Choroid plexus epithelial cell (primary cell): ENCODE measurements at places on chromosomes 3 and 15.

GRCh38 chr15:72285927-72286516 lies 13.7 kb upstream of the PARP6 start:
- DNase-seq, result peak; percentile 44

DNA sequence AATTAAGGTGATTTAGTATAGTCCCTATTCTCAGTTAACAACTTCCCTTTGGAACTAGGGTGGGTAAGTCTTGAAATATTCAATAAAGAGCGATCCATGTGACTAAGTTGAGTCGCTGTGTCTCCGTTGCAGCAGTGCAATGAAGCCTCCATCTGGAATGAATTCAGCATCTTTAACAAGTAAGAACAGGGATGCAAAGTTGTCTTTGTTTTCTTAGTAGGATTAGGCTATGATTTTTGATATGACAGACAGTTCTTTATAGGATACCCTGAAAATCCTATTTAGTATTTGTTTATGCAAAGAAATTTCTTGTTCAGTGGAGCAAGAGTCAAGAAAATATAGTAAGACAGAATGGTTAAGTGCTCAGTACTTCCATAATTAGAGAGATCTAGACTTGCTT lies 52.7 kb downstream of the RBMS3 start:
- peak; percentile 35 for DNase-seq

DNA sequence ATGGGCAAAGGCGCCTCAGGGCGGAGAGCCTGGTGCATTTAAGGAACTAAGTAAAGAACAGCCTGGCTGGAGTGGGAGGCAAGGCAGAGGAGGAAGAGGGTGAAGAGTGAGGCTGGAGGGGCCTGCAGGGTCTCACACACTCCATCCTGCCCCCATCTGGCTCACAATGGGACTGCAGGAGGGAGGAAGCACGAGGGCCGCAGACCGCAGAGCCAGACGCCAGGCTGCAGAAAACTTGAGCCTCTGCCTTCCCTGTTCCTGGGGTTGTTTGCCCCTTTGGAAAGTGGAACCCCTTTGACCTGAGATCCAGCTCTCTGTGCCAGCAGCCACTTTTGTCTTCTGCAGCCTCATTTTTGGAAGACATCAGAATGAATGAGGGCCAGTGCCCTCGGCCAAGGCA lies 138.0 kb downstream of the SRGAP3 start:
- DNase-seq, result no peak

GRCh38 chr3:44208568-44208967 lies 33.1 kb upstream of the TOPAZ1 start:
- no peak for DNase-seq

DNA sequence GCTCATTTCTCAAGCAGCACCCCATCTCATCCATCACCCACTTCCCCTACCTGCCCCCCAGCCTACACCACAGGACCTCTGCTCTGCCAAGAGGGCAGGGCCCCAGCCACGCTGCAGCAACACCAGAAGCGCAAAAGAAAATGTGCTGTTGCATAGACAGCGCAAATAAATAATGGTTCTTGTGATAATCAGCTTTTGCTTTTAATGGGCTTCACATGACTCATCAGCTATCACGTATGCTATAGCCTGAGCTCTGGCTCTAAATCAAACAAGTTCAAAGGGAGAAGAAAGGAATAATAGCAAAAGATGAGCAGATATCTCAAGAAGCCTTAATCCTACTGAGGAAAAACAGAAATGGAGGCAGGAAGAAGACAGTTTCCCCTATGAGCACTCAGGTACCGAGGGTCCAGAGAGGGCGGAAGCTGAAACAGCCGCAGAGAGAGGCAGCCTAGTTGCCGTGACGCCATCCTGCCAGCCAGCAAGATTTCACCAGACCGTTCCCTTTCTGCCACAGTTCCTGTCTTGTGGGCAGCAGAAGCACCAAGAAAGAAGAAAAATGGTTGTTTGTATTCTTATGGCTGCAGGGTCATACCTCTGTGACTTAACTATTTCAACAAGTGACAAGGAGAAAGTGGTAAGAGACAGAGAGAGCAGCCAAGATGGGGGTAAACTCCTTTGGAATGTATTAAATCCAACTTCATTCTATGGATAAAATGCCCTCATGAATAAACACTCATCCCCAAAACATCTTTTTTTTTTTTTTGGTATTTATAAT lies 22.0 kb downstream of the RAB27A start:
- DNase-seq, result peak; percentile 52

DNA sequence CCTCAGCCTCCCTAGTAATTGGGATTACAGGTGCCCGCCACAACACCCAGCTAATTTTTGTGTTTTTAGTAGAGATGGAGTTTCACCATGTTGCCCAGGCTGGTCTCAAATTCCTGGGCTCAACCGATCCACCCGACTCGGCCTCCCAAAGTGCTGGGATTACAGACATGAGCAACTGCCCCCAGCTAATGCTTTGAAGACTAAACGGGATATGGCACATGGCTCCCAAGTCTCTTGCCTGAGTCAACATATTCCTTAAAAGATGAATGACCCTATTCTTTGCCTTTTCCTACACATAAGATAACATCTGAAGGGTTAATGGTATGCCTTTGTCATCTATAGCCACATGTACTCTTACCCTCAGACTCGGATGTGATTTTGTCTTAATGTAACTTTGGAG lies 38.4 kb upstream of the NEDD4 start:
- no peak for DNase-seq

GRCh38 chr3:48429317-48429959 lies 448 bp downstream of the PLXNB1 start:
- peak; percentile 17 for DNase-seq

DNA sequence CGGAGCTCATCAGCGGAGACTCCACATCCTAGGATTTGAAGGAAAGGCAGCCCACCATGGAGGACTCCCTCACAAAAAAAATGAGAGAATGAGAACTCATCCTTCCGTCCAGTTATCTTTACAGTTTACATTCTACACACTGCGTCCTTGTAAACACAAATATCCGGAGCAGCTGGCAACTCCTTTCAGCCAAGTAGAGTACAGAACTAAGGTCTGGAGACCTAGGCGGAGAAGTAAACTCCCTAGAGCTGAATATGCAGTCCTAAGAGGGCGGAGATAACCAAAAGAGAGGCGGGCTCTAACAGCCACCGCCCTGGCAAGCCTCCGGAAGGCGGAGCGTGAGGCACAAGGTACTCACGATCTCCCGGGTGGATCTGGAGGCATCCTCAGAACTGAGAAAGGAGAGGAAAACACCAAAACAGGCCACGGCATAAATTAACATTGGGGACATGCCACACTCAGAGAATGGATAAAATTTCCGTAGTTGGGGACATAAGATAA lies 924 bp upstream of the SIN3A start:
- DNase-seq, result peak; percentile 87

DNA sequence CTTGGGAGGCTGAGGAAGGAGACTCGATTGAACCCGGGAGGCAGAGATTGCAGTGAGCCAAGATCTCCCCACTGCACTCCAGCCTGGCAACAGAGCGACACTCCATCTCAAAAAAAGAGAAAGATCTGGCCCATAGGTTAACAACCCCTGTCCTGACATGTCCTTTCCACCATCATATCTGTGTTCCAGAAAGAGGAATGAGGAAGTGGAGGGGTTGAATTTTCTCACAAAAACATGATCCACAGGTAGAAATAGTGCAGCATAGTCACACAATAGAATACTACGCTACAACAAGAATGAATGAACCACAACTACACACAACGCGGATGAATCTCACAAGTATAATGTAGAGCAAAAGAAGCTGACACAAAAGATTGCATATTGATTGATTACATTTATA lies 4.7 kb upstream of the SLC51B start:
- no peak for DNase-seq

DNA sequence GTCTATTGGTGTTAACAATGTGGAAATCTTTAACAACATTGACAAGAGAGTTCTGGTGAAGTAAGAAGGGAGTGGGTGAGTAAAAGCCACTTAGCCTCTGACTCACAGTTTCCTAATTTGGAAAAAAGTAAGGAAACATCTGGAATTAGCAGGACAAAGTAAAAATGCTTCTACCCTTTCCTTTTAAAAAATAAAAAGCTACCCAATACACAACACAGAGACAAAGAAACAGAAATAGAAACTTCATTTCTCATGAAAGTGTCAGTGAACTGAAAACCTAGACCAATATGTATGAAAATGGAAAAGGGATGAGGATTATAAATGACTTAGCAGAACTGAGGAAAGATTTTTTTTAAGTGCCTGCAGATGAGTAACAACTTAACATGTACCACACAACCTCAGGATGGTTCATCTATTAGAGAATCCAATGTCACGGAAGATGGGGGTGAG lies 65.4 kb downstream of the SSR3 start:
- DNase-seq, result no peak

DNA sequence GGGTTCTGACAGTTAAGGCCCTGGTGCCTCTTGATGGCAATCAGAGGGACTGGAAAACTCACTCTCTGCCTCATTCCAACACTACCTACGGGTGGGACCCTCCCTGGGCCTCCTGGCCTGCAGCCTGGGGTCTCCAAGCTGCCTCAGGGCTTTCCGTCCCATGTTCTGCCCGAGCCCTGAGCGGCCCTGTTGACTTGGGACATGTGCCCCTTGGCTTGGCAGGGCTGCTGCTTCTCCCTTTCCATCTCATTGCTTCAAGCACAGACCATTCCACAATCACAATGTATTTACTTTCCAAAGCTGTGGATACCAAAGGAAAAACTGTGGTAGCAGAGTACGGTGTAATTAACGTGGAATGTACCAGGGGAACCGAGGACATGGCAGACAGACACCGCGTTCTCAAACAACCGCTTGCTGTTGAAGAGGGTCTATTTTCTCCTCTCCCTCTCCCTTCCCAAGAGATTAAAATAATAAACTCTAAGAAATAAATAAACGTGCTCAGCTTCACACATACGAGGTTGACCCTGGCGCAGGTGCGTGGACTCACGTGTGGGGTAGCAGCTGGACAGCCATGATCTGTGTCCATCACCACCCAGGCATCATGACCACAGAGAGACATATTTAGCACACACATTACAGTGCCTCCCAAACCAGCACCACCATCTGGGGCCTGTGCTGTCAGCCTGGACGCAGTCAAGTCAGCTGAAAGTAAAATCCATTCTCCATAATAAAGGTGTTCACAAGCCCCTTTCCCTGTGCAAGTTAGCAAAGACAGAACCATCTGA lies 172.0 kb downstream of the XXYLT1 start:
- no peak for DNase-seq

DNA sequence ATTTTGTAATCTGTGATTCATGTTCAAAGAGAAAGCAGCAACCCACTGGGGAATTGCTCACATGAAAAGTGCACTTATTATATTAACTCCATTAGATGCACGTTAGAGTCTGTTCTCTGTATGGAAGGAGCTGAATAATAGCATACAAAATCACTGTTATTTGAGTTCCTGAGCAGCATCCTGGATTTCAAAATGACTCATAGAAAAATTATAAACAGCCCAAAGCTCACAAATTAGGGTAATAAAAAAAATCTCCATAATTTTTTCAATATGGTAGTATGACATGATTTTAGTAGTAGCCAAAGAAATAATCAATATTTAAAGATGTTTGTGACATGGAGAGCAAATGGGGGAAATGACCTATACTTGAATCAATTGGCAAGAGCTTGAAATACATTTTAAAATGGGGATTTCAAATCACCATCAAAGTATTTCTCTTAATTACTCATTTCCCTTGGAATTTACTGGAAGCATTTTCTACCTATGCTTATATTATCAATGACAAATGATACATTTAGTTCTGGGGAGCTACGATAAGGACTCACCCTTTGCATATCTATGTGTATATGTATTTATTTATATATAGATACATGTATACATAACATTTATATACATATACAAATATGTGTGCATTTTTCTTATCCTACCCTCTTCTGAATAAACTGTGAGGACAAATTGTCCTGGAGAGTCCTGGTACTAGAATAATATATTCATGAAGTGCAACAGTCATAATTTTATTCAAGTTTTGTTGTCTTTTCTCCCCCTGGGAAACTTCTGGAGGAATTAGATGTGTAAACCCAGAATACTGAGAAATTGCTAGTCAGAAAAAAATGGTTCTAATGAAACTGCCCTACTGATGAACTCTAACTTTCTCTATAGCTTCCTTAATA lies 116.3 kb downstream of the RPL22L1 start:
- peak; percentile 57 for DNase-seq

GRCh38 chr15:85606738-85607137 lies 188.0 kb downstream of the KLHL25 start:
- DNase-seq, result no peak

DNA sequence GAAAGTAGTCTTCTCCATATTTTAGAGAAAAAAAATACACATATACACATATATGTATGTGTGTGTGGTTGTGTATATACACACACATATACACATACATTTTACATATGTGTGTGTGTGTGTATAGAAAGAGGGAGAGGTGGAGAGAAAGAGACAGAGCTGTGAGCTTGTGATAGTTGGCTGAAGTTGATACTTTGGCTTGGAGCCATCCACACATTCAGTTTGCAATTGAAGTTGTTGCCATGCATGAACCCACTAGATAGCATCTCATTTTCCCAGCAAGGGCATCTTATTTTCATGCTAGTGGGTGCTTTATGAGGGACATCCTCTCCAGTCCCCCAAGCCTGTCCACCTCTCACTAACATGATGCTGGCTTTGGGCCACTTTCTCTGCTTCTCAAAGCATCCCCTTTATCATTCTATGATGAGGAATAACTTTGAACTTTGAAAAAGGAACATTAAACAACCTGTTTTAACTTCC lies 228.6 kb downstream of the ZNF621 start:
- no peak for DNase-seq

- DNase-seq, result no peak
Measured at GRCh38 chr3:137285924-137286323, 328.1 kb downstream of the IL20RB start.

- no peak for DNase-seq
Measured at GRCh38 chr15:67066041-67066958, 898 bp downstream of the SMAD3 start.

DNA sequence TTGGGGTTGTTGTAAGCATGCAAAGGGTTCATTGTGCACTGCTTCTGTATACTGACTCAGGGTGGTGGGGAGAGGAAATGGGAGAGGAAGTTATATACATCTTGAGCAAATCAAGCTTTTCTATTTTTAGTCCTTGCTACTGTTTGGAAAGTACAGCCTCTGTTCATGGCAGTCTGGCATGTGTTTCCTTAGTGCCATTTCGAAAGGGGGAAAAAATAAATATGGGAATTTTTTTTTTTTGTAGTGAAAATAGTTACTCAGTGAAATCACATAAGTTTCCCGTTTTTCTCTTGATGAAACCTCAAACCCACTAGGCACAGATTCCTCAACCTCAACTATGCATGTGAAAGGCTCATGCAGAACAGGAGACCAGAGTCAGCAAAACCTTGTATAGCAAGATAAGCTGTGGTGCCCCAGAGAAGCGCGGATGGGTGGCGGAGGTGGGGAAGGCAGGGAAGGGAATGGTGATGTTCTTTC lies 353.3 kb downstream of the LPP start:
- DNase-seq, result peak; percentile 98
